Activated CD4-positive, alpha-beta T cell treated with anti-CD3 and anti-CD28 coated beads, Interleukin-2, amount 50 U/mL, for 16 hours (primary cell): ENCODE measurements at places on chromosomes 7 and 10.

DNA sequence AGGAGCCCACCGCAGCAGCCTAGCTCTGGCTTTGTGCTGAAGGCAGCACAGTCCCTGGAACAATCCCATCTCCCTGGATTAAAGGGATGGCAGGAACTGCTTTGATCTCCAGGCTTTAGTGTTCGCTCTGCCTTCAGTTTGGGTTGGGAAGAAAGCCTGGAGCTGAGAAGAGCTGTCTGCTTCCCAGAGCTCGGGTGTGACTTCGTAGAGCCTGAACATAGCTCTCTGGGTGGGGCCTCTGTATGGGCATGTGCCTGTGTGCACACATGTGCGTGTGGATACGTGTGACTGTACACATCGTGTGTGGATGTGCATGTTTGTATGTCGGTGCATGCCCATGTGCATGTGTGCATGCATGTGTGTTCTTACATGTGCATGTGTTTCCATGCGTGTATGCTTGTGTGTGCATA is 8.7 kb downstream of the ADCY1 start:
- no peak for DNase-seq

GRCh38 chr10:71812016-71812912 is 38.8 kb downstream of the PSAP start:
- peak; percentile 80 for DNase-seq

GRCh38 chr10:133109711-133110110 is 22.0 kb downstream of the ADGRA1 start:
- no peak for DNase-seq

DNA sequence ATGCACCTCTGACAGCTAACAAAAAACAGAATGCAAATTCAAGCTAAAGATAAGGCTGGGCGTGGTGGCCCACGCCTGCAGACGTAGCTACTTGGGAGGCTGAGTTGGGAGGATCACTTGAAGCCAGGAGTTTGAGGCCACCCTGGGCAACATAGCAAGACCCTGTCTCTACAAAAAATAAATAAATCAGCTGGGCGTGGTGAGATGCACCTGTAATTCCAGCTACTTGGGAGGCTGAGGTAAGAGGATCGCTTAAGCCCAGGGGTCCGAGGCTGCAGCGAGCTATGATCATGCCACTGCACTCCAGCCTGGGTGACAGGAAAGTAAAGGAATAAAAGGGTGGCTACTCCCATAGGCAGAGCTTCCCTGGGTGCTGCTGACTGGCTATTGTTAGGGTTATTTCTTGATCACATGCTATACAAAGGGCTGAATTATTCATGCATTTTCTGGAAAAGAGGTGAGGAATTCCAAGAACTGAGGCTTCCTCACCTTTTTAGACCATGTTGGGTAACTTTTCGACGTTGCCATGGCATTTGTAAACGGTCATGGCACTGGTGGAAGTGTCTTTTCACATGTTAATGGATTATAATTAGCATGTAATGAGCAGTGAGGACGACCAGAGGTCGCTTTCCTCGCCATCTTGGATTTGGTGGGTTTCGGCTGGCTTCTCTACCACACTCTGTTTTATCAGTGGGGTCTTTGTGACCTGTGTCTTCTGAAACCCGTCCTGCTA is 6.9 kb upstream of the PSMG3 start:
- DNase-seq = no peak

- no peak for DNase-seq
These were observed 126.1 kb downstream of the ADARB2 start for GRCh38 chr10:1610986-1611770.

GRCh38 chr10:51808187-51808586 is 108.8 kb upstream of the CSTF2T start:
- no peak for DNase-seq

- no peak for DNase-seq
These were observed 849.1 kb upstream of the AUTS2 start for GRCh38 chr7:68748934-68749900.

GRCh38 chr10:109978481-109978880 is 29.3 kb upstream of the ADD3 start:
- DNase-seq = peak; percentile 52
